ENCODE measurements at places on chromosomes 6 and 20. TPM values are rescaled to one million over a fixed set of nuclear protein-coding genes. Genes with fewer than 3 reads are reported as not detected.

- peak; percentile 46 for DNase-seq
These were observed 6.0 kb upstream of the TRIM26 start for GRCh38 chr6:30219244-30219643.

DNA sequence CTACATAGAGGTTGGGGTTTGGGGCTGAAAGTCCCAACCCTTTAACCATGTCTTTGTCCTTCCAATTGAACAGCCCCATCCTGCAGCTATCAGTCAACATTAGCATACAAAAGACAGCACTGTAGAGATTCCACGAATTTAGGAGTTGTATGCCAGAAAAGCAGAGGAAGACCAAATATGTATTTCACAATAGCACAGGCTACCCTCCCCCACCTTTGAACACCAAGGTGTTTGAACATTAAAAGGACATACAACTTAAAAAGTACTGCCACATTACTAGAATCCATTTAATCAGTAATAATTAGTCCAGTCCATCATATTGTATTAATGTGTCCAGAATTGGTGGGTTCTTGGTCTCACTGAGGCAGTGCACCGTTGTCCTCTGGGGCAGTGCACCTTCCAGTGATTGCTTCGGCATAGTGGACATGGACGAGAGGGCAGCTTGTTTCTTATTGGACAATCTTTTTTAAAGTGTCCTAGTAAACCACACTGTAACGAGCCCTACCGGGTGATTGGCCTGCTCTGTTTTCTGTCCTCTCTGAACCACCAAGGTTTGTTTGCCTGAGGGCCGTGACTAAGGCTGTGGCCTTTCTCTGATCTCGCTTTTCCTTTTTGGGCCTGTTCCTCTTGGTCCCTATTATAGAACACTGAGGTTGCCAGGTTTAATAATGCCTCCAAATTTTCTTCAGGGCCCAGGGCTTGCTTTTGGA is 36.4 kb downstream of the GSTA4 start:
- peak; percentile 86 for DNase-seq

- no peak for DNase-seq
These were observed 39.6 kb downstream of the LAMA4 start for GRCh38 chr6:112214739-112215269.

DNA sequence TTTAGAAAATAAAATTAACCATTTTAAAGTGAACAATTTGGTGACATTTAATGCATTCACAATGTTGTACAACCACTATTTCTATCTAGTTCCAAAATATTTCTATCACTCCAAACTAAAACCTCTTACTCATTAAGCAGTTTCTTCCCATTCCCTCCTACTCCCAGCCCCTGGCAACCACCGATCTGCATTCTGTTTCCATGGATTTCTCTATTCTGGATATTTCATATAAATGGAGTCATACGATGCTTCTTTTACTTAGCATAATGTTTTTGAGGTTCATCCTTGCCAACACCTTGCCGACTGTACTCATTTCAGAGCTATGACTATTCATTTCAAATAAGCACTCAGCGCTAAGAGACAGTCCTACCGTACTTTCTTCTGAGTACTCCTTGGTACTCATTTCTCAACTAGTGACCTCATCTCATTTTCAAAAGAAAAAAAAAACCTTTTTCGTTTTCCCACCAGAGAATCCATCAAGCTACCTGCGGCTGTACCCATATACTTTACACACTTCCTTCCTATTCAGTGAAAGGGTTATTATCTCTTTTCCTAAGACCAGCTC is 259.2 kb downstream of the UTRN start:
- no peak for DNase-seq

Gene PTPN1
- 42.2 TPM for total RNA-seq

Gene NKAIN4
- not detected for total RNA-seq

Gene KIF25
- total RNA-seq, result 0.39 TPM

Gene ENPP4
- total RNA-seq, result 0.29 TPM

Gene SEMG1
- total RNA-seq, result not detected

Data from RPMI7951 (cell line).